ENCODE measurements at places on chromosomes 7 and 10. TPM values are rescaled to one million over a fixed set of nuclear protein-coding genes. Genes with fewer than 3 reads are reported as not detected.

DNA sequence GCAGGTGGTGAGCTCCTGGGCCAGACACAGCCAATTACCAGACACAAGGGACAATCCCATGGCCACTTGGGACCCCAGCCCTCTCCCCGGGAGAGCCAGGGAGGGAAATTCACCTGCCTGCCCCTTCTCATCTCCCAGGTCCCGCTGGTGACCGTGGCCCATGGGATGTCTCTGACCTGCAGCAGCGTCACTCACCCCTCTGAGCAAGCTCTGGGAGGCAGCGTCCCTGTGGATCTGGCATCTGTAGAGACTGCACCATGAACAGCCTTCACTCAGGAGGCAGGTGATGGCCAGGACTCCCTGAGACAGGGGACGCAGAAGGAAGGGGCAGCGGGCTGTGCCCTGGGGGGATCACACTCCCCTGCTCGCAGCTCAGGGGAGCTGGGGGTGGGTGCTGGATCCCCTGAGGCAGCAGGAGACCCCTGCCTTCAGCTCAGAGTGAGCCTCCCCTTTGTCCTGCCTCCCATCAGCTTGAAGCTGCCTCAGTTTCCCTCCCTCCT, 90.8 kb downstream of the FOXL3 start:
- H3K27me3 ChIP-seq = peaks cover 15% of the 10 kb centered on the region
- peaks cover 4% of the 10 kb centered on the region for H3K36me3 ChIP-seq
- no peak for DNase-seq
- H3K4me3 ChIP-seq = no peak overlapping the region

GRCh38 chr7:4085937-4086691, 596.0 kb upstream of the FOXK1 start:
- DNase-seq = no peak
- H3K36me3 ChIP-seq = no peaks in the 10 kb centered on the region
- H3K27me3 ChIP-seq = no peaks in the 10 kb centered on the region

DNA sequence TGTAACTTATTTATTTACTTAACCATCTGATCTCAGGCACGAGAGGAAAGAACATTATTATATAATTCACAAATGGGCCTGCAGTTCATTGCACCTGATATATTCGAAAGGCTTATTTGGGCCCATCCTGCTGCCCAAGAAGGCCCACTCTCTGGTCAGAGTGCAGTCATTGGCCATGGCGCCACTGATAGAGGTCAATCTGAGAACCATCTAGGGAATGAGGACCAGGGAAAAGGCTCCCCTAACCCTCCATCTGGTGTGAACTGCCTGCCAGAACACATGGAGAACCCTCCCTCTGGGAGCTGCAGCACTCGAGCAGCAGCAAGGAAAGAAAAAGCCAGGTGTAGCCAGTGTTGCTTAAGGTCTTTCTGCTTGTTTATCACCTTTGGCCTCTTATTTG, 136.6 kb downstream of the REEP3 start:
- H3K4me1 ChIP-seq = no peaks in the 10 kb centered on the region
- no peaks in the 10 kb centered on the region for H3K27me3 ChIP-seq
- H3K27ac ChIP-seq = no peak overlapping the region

- peaks cover 22% of the 10 kb centered on the region for H3K27me3 ChIP-seq
- no peak overlapping the region for H3K27ac ChIP-seq
- H3K36me3 ChIP-seq = no peaks in the 10 kb centered on the region
- H3K4me1 ChIP-seq = peaks cover 4% of the 10 kb centered on the region
- DNase-seq = peak; percentile 62
- no peak overlapping the region for H3K4me3 ChIP-seq
Observed at GRCh38 chr10:94279835-94280709, 82.7 kb downstream of the NOC3L start.

DNA sequence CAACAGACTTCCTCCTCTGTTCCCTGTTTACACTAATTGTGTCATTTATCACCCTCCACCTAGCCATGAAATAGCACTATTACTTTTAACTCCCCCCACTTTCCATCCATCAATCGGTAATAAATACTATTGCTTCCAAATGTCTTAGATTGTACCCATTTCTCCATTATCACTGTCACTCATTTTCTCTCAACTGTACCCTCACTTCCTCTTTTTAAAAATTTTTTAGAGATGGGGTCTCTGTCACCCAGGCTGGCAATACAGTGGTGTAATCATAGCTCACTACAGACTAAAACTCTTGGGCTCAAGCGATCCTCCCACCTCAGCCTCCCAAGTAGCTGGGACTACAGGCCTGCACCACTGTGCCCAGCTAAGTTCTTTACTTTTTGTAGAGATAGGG, 123.5 kb upstream of the EGR2 start:
- H3K27me3 ChIP-seq = peaks cover 7% of the 10 kb centered on the region
- no peak overlapping the region for H3K27ac ChIP-seq
- no peaks in the 10 kb centered on the region for H3K4me1 ChIP-seq
- H3K4me3 ChIP-seq = no peak overlapping the region
- H3K36me3 ChIP-seq = no peaks in the 10 kb centered on the region

DNA sequence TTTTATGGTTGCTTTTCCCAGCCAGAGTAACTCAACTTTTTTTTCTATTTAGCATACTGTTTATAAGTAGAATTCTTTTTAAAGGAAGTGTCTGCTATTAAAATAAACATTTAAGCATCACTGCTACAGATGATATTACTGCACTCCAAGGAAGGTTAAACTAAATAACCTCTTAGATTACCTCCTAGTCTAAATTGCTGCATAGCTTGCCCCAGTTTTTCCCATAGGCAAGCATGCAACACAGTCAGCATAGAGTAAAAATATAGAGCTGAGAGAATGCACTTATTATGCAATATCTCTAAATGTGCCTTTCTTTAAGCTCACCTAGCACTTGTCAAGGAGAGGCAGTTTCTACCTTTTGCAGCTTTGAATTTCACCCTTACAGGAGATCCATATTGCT, 1392.4 kb upstream of the CELF2 start:
- H3K4me1 ChIP-seq = no peaks in the 10 kb centered on the region
- DNase-seq = no peak
- no peak overlapping the region for H3K27ac ChIP-seq
- no peaks in the 10 kb centered on the region for H3K36me3 ChIP-seq
- no peaks in the 10 kb centered on the region for H3K27me3 ChIP-seq

GRCh38 chr7:102981451-102981850, 68.7 kb downstream of the LRRC17 start:
- no peaks in the 10 kb centered on the region for H3K4me1 ChIP-seq
- H3K36me3 ChIP-seq = no peaks in the 10 kb centered on the region
- H3K27ac ChIP-seq = no peak overlapping the region
- no peak overlapping the region for H3K4me3 ChIP-seq
- no peaks in the 10 kb centered on the region for H3K27me3 ChIP-seq

DNA sequence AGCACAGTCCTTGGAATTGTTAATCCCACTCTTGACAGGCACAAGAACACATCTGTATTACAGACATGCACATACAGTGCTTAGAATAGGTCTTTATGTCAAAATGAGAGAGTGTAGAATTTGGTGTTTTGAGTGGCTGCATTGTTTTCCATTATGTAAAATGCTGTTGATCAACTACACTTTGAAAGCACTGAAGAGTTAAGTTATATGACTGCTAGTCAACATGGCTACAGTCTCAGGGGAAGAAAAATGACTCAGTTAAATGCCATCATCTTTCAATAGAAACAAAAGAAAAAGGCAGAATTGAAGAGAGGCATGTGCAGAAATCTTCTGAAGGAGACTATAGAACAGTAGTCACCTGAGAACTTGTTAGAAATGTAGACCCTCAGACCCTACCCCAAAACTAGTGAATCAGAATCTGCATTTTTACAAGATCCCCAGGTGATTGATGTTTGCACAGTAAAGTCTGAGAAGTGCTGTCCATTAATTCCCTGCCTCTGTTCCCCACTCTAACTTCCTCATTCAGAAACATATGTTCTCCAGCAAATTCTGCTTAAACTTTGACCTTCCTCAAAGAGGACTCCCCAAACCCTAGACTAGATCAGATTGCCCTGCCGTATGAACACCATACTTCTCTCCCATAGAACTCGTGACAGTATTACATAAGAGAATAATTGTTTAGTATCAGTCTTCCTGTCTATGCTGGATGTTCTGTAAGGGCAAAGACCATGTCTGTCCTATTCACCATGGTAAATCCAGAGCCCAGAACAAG, 16.0 kb downstream of the SND1 start:
- peaks cover 30% of the 10 kb centered on the region for H3K36me3 ChIP-seq
- H3K27ac ChIP-seq = no peak overlapping the region
- H3K27me3 ChIP-seq = no peaks in the 10 kb centered on the region
- H3K4me1 ChIP-seq = peaks cover 44% of the 10 kb centered on the region
- no peak for DNase-seq
- H3K4me3 ChIP-seq = no peak overlapping the region

GRCh38 chr10:129879655-129880054, 84.4 kb downstream of the EBF3 start:
- no peaks in the 10 kb centered on the region for H3K4me1 ChIP-seq
- no peaks in the 10 kb centered on the region for H3K36me3 ChIP-seq
- no peak for DNase-seq
- no peak overlapping the region for H3K27ac ChIP-seq

DNA sequence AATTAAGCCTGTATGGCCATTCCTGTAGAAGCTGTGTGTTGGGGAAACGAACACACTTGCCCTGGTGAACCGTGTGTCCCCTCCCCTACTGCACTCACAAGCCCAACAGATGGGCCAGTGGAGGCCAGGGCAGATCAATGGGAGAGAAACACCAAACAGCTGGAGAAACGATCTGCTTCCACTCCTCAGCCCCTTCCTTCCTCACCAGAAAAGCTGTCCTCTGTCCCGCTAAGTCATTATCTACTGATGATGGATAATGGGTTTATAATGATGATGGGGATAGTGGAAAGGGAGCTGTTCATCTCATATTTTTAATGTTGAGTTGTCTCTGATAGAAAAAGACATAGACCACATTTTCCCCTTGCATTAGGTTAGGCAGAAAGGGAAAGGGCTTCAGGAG, 99.7 kb downstream of the ELMO1 start:
- H3K36me3 ChIP-seq = no peaks in the 10 kb centered on the region
- H3K4me3 ChIP-seq = no peak overlapping the region
- H3K4me1 ChIP-seq = peaks cover 44% of the 10 kb centered on the region
- no peak overlapping the region for H3K27ac ChIP-seq
- DNase-seq = no peak
- no peaks in the 10 kb centered on the region for H3K27me3 ChIP-seq

DNA sequence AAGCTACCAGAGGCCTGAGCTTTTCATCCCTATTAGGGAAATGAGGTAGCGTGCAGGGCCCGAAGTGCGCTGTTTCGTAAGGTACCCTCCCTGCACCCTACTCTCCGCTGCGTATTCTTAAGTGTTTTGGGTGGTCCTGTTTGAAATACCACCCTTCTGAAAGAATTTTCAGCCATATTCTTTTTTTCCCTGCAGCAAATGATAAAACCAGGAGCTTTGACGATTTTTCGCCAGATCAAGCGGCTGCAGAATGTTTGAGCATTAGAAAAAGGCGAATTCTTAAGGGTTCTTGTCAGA, 1.2 kb downstream of the RSBN1L start:
- H3K36me3 ChIP-seq = peaks cover 28% of the 10 kb centered on the region
- peak overlapping the region; percentile 96 for H3K27ac ChIP-seq
- peaks cover 42% of the 10 kb centered on the region for H3K4me1 ChIP-seq

- no peak overlapping the region for H3K27ac ChIP-seq
- H3K36me3 ChIP-seq = peaks cover 16% of the 10 kb centered on the region
- H3K27me3 ChIP-seq = no peaks in the 10 kb centered on the region
- no peak overlapping the region for H3K4me3 ChIP-seq
Observed at GRCh38 chr10:7288060-7288690, 122.7 kb downstream of the SFMBT2 start.

CPA2 gene
- total RNA-seq = not detected

AKR1B1 gene
- 113 TPM for total RNA-seq

PTPN20 gene
- 1.1 TPM for total RNA-seq

PTN gene
- not detected for total RNA-seq

PNLIPRP3 gene
- total RNA-seq = not detected

OR9A2 gene
- total RNA-seq = not detected

RBP3 gene
- not detected for total RNA-seq

PON1 gene
- total RNA-seq = not detected

Measured in activated CD8-positive, alpha-beta memory T cell treated with anti-CD3 and anti-CD28 coated beads, Interleukin-2, amount 10 ng/mL, durations not matched to agents 7 days and 5 days (primary cell).